GF-D8 (cell line): ENCODE measurements at places on chromosomes 11 and 22.

DNA sequence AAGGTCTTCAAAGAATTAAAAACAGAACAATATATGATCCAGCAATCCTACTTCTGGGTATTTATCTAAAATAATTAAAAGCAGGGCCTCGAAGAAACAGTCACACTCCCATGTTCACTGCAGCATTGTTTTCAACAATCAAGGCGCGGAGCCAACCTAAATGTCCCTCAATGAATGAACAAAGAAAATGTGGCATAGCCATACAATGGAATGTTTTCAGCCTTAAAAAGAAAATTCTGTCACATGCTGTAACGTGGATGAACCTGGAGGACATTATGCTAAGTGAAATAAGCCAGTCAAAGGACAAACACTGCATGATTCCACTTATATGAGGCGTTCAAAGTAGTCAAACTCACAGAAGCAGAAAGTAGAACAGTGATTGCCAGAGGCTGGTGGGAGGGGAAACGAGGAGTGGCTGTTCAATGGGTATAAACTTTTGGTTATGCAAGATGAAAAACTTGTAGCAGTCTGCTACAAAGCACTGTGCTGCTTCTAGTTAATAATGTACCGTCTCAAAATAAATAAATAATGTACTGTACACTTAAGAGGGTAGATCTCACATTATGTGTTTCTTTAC, 41.2 kb downstream of the SNX19 start:
- no peak for DNase-seq

- no peak for DNase-seq
Observed at GRCh38 chr11:20111871-20112270, 48.4 kb downstream of the DBX1 start.

- DNase-seq = no peak
Observed at GRCh38 chr22:44686873-44687600, 15.0 kb upstream of the PRR5 start.

- peak; percentile 79 for DNase-seq
Observed at GRCh38 chr22:37229805-37230672, 14.0 kb downstream of the RAC2 start.

DNA sequence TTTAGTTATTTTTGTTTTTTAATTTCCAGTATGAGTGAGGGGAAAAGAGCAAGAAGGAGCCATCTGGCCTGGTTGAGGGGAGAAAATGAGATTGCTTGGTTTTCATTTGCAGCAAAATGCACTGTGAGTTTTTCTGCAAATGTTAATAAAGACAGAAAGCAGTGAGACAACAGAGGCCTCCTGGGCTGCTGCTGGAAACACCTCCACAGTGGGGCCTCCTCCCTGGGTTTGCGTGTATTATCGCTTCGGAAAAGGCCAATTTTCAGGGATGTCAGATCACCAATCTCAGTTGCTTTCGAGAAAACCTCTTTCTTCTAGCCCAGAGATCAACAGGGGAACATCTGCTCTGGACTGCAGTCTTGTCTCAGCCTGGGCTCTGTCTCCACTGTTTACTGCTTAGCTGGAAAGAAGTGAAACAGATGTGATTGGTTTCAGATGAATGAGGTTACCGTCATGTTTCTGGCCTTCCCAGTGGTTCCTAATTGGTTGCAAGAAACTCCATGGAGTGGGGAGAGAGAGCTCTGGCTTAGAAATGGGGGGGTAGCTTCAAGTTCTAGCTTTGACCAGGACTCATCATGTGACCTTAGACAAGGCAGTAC, 17.3 kb downstream of the TSPAN18 start:
- no peak for DNase-seq

GRCh38 chr11:107508201-107508857, 50.7 kb upstream of the CWF19L2 start:
- no peak for DNase-seq

DNA sequence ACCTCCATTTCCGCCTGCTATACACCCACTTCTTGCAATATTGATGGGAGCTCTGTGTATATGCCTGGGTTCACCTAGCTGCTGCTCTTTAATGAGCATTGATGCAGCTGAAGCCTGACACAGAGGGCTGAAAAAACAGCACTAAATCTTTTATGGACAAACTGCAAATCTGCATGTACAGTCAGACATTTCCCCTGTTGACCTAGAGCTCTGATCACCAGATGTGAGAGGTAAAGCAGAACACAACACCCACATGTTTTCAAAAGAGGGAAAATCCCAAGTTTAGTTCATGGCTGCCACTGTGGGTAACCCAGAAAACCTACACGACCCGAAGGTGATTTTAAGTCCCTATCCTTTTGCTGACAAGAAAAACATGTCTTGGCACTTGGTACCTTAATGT, 303.0 kb upstream of the PITPNB start:
- no peak for DNase-seq

DNA sequence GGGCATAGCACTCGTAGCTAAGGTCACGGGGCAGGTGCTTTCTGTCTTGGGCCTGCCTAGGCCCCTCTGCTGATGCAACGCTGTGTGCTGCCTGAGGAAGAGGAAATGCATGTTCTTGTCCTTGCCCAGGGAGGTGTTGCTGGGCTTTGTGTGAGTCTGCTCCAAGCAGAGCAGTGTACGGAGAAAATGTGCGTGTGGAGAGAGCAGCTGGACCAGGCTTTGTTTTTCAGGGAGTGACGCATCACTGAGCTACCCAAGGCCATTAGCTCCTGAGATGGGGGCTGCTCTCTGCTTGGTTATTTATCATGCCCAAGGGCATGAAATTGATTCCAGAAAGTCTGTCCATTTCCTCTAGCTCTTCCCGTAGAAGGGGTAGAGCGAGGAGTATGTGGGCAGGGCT, 82.9 kb upstream of the THY1 start:
- DNase-seq = no peak

DNA sequence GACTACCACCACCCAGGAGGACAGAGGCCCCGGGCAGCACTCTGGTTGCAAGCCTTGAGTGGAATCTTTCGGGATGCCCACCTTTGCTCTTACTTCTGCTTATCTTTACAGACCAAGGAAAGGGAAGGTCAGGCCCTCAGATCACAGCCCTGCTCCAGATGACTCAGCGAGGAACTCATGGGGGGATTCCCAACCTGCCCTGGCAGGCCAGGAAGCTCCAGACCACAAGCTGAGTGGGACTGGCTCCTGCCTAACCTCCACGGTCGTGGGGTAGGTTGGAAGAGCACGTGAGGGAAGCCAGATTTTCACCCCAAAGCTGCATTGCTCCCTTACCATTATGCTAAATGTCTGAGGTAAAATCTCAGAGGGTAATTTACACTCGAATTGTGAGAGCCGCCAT, 11.8 kb downstream of the TBC1D10A start:
- DNase-seq = no peak

GRCh38 chr22:23790819-23791737, 4.3 kb downstream of the SMARCB1 start:
- no peak for DNase-seq

GRCh38 chr11:65560555-65561418, 2.6 kb upstream of the LTBP3 start:
- DNase-seq = no peak

- DNase-seq = no peak
Observed at GRCh38 chr22:21443057-21443734, 24.0 kb upstream of the TMEM191C start.

DNA sequence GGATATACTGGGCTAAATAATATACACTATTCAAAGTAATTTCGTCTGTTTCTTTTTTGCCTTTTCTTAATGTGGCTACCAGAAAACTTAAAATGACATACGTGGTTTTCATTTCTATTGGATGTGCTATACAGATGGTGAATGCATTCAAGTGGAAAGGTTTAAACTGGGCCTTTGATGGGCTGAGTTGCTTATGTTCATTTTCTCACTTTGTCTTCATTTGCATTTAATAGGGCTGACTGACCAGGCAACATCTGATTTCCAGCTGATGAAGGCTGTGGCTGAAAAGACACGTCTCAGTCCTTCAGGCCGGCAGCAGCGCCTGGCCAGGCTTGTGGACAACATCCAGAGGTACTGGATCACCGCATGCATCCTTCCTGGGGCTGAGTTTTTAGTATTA, 27.9 kb downstream of the PIWIL4 start:
- DNase-seq = no peak

DNA sequence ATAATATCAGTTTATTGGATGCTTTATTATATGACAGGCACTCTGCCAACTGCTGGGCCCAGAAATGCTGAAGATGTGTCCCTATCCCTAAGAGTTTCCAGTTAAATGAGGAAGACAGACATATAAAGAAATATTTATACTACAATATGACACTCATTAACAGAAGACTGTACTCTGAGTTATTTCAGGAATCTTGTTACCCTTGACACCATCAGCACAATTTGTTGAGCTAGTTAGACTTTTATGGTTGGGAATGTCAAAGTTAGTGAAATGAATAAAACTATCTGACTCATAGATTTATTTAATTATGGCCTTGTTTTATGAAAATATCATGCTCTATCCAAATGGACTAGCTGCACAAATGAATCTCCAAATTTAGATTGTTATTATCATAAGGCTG, 25.6 kb upstream of the MSANTD4 start:
- DNase-seq = no peak

DNA sequence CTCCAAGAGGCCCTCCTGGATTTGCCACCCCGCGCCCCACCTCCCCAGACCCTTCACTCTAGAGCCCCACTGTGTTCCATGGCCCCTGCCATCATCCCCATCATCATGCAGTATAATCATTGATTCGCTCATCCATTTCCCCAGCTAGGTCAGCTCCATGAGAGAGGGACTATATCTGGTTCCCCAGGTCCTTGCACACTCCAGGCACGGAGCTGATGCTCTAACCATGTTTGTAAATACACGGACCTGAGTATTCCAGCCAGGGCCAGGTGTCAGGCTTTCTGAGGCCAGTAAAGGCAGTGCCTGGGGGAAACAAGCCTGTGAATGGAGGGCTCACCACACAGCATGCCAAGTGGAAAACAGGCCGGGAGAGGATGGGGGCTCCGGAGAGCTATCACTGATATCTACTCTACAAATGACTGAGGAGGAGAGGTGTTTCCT, 27.1 kb upstream of the OAF start:
- DNase-seq = no peak

- no peak for DNase-seq
Observed at GRCh38 chr11:120752668-120753067, 241.1 kb downstream of the GRIK4 start.

DNA sequence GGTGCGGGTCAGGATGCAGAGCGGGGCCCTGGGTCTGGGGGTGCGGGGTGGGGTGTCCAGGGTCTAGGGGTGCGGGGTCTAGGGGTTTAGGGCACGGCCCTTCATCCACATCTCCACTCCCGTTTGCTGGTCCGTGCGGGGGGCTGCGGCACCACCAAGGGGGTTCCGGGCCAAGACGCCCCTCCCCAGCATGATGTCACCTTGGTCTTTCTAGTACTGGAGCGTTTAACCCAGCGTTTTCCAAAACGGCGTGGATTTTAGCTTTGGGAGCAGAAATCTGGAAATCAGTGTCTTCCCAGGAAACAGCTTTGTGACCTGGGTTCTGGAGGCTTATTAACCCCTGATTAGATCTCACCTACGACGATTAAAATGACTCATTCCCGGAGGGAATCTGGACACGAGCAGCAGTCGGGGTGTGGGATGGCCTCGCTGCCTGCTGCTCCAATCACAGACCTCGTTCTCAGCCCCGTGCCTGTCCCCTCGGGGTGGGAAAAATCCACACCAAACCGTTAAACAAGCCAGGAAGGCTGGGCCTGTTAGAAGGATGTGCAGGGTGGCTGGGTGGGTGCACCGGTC, 759 bp downstream of the AP2A2 start:
- no peak for DNase-seq

DNA sequence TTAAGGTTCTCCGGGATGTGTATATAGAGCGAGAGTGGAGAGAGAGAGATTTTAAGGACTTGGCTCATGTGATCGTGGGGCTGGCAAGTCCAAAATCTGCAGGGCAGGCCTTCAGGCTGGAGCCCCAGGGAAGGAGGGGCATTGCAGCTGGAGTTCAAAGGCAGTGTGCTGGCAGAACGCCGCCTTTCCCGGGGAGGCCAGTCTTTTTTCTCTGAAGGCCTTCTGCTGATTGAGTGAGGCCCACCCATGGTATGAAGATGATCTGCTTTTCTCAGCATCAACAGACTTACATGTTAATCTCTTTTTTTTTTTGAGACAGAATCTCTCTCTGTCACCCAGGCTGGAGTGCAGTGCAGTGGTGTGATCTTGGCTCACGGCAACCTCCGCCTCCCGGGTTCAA, 25.4 kb downstream of the FBLN1 start:
- no peak for DNase-seq

DNA sequence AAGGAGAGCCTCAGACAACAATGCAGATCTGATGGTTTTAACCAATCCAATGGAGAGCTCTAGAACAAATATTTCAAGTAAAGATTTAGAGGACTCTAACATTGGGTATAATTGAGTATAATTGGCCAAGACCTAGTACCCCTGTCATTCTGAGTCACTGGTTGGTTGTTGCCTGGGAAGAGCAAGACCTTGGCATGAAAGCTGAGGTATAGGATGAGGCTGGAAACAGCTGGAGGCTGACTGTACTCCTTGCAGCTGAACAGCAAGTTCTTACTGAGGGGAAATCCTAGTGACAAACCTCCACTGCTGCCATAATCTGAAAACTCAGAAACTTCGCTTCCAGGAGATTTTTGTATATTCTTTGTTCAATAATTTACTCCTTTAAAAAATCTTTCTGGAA, 54.3 kb upstream of the MUC15 start:
- DNase-seq = no peak

- DNase-seq = peak; percentile 32
Observed at GRCh38 chr11:113505541-113506375, 30.6 kb upstream of the DRD2 start.

- no peak for DNase-seq
Observed at GRCh38 chr11:1825039-1825740, 9.6 kb upstream of the SYT8 start.

DNA sequence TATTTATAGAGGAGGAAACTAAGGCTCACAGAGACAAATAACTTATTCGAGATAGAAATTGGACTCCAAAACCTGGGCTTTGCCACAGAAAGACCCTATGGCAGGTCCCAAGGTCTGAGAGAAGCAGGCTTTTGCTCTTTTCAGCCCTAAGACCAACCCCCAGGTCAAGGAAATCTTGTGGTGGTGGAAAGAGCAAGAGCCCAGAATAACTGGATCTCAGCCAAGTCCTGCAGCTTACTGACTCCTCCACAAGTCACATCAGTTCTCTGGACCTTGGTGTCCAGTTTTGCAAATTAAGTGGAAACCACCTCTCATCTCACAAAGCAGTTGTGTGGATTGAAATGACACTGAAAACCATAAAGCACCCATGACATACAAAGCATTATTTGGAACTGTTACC, 122.2 kb downstream of the C11orf58 start:
- no peak for DNase-seq

DNA sequence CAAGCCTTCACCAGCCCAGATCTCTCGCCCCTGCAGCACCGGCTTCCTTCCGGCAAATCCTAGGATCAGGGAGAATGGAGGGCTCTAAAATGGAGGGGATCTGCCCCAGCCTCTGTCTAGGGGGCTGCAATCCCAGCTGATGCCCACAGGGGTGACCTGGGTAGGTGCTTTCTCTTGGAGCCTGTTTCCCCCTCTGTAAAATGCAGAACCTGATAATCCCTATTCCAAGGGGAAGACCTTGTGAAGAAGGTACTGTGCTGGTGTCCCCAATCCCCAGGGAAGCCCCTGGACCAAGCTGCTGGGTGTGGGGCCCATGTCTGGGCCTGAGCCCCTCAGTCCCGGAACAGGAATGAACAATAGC, 2.8 kb downstream of the EMID1 start:
- DNase-seq = no peak
